ENCODE measurements at places on chromosomes 12 and 14.

DNA sequence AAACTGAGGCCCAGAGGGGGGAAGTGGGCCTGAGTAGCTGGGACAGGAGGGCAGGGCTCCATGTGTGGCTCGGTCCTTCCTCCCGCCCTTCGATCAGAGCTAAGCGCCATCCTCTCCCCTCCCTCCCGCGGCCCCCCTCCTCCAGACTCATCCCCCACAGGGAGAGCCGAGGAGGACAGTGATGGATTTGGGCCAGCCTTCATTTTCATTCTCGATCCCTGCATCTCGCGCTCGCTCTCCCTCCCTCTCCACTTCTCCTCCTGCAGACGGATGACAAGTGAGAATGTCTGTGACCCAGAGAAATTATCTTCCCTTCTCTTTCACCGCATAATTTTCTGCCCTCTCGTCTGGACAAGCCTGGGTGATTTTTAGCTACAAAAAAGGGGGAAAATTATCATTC is 183.3 kb downstream of the RBM19 start:
- no peak for DNase-seq

- DNase-seq: peak; percentile 82
Observed at GRCh38 chr12:11711651-11712327, 62.3 kb downstream of the ETV6 start.

- DNase-seq: no peak
Observed at GRCh38 chr12:20119596-20120402, 248.5 kb upstream of the PDE3A start.

DNA sequence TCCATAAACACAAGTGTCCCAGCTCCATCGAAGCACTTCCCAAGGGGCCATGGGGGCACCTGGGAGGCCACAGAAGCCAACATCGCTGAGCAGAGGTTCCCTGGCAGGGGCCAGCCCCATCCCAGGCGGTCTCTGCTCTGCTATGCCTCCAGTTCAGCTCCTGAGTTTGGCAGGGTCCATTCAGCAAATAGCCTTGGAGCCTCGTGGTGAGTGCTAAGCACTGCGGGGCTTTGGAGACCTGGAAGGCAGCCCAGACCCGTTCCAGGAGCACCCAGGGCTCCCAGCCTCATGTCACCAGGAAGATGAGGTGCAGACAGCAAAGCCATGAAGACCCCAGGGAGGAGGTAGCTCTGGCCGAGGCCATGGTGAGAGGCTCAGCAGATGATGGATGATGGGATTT is 109.5 kb downstream of the LGMN start:
- no peak for DNase-seq

- no peak for DNase-seq
Observed at GRCh38 chr14:30874999-30875787, 834 bp downstream of the COCH start.

- DNase-seq: no peak
Observed at GRCh38 chr12:132427999-132428935, 61.7 kb upstream of the FBRSL1 start.

DNA sequence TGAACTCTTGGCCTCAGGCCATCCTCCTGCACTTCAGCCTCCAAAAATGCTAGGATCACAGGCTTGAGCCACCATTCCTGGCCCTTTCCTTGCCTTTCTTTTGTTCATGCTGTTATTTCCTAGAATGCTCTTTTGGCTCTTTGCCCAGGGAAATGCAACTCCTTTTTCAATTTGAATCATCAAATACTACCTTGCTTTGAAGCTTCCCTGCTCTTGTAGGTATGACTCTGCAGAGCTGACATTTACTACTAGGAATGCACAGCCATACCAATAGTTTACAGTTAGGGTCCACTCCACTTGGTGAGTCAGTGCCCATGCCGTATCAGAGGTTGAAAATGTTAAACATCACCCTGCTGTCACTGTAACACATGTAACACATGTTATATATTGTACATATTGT is 107.0 kb upstream of the CRY1 start:
- DNase-seq: no peak

DNA sequence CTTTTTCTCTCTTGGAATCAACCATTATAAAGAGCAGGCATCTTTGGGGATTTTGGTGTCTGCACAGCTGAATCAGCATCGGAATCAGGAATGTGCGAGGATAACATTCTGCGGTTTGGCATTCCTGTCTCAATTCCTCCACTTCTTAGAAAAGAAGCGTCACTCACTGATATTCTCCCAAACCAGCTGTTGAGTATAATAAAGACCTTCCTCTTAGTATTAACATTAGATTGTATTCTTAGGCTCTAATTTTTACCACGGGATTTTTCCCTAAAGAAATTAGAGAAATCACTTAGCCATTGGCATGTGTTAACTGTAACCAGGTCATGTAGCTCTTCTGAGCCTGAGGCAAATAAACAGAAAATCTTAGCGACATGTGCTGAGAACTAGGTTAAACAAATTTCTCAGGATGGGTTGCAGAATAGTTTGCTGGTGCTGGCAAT is 128.7 kb downstream of the TMX1 start:
- DNase-seq: peak; percentile 93

DNA sequence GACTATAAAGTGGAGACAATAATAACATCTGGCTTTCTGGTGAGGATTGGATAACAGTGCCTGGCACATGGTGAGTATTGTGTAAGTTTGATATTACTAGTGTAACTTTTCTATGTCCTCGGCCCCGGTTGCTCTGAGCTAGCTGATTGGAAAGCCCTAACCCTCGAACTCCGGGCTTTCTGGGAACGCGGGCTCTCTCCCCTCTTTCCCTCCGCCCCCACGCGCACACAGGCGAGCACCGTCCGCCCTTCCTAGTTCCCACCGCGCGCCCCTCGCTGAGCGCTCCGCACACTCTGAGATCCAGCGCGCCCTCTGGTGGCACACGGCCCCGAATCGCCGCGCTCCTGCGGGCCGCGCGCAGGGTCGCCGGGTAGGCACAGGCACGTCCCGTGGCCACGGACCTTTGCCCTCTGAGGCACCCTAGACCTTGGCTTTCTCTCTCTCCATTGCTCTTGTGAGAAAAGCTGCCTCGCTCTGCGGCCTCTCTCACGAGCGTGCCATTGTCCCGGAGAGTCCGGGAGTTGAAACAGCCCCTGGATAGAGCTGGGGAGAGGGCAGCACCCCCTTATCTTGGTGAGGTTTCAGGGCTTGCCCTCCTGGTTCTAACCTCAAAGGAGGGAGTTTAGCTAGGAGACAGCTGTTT is 23.2 kb upstream of the ESRRB start:
- DNase-seq: peak; percentile 49

GRCh38 chr12:112018571-112019237 is 5.5 kb downstream of the ERP29 start:
- DNase-seq: peak; percentile 85

GRCh38 chr12:24814379-24815113 is 134.4 kb downstream of the BCAT1 start:
- no peak for DNase-seq

- peak; percentile 69 for DNase-seq
Observed at GRCh38 chr12:66044731-66045130, 85.8 kb downstream of the LLPH start.

- DNase-seq: no peak
Observed at GRCh38 chr12:52821826-52822660, 8.1 kb upstream of the KRT4 start.

- DNase-seq: no peak
Observed at GRCh38 chr14:58662018-58662417, 24.3 kb downstream of the DACT1 start.

GRCh38 chr12:97835541-97835940 is 372.9 kb downstream of the RMST start:
- DNase-seq: no peak

GRCh38 chr12:20105943-20106342 is 262.4 kb upstream of the PDE3A start:
- DNase-seq: peak; percentile 68
